Muscle of back (tissue), 13 donors: ENCODE measurements at places on chromosomes 13 and 19.

GRCh38 chr13:27667946-27668345, 46.3 kb downstream of the POLR1D start:
- no peak for DNase-seq

GRCh38 chr13:27347211-27347772, 76.7 kb downstream of the RASL11A start:
- no peak for DNase-seq

DNA sequence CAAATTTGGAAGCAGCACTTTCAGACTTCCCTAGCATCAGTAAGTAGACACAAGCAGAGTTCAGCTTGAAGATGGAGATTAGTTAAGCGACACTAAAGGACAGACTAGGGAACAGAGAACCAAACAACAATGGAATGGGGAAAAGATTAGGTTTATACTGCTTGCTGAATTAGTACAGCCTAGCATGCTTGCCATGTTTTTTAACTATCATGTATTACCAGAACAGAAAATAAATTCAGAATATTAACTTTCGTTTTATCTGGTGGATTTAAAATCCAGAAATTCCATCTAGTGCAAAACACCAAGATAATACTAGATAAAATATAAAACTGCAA, 451.5 kb upstream of the SLC10A2 start:
- no peak for DNase-seq

DNA sequence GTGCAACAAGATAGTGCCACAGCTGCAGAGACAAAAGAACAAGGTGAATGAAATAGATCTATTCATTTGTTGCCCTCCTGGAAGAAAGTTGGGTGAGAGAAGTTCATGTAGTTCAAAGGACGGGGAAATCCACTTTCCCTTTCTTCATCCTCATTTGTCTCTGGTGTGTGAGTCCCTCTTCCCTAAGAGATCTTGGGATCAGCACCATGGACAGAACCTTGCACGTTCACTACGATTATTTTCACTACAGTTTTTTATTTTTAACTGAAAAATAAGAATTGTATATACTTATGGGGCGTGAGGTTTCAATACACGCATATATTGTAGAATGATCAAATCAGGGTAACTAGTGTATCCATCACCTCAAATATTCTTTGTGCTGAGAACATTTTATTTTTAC, 29.2 kb downstream of the NLRP5 start:
- no peak for DNase-seq
